ENCODE measurements at places on chromosomes 7 and 10. TPM values are rescaled to one million over a fixed set of nuclear protein-coding genes. Genes with fewer than 3 reads are reported as not detected.

GRCh38 chr10:52477305-52477704, 163.2 kb downstream of the DKK1 start:
- DNase-seq, result no peak

- DNase-seq, result no peak
Measured at GRCh38 chr10:124162774-124163354, 69.5 kb upstream of the CHST15 start.

- no peak for DNase-seq
Measured at GRCh38 chr7:92158660-92159575, 20.0 kb downstream of the LRRD1 start.

DNA sequence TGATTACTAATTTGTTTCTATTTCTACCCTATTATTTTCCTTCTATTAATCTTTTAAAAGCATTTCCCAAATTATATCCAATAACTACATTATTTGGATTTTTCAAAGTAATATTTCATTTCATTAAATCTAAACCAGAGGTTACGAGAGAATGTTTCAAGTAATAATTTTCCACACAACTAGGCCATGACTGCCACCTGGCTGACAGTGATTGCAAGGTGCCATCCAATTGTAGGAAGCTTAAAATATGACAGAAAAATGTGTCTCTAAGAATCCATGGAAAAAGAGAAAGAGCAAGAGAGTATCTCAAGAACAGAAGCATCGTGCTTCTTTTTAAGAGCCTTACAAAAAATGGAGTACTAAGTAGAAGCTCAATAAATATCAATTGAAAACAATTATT, 48.7 kb downstream of the TPK1 start:
- no peak for DNase-seq

DNA sequence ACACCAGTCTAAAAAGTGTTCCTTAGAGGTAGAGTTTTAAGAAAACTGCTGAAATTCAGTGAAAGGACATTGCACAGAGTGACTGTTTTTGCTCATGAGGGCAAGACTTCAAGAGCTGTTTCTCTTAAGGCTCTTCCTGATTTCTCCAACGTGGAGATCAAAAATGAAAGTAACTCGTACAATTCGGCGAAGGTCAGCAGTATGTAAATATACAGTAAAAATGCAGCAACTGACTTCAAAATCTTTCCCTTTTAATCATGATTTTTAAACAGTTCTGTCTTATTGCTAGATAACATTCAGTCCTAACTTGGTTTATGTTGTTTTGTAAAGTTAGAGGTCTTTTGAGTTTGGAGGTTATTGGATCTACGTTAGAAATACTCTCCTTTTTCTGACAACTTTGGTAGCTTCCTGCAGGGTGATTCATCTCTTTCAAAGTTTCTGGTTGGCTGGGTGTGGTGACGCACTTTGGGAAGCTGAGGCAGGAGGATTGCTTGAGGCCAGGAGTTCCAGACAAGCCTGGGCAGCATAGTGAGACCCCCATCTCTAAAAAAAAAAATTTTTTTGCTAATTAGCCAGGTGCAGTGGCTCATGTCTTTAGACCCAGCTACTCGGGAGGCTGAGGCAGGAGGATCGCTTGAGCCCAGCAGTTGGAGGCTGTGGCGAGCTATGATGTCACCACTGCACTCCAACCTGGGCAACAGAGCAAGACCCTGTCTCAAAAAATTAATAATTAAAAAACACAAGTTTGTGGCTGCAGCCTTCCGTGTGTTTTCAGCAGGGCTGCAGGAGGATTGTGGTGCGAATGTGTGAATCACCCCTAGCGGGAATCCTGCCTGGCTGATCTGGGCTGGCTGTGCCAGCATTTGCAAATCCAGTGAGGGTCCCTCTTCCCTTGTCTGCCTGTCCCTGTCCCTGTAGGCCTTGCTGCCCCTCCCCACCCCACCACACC, 29.2 kb upstream of the AP5Z1 start:
- DNase-seq, result peak; percentile 40

- no peak for DNase-seq
Measured at GRCh38 chr7:34497153-34497777, 160.8 kb upstream of the NPSR1 start.

Gene ZNF425
- total RNA-seq, result 2.8 TPM

Gene SPDYE1
- total RNA-seq, result not detected

All from prostate gland (tissue), 2 donors.